ENCODE measurements at places on chromosomes 2 and 18. TPM values are rescaled to one million over a fixed set of nuclear protein-coding genes. Genes with fewer than 3 reads are reported as not detected.

The TMEM247 gene
- total RNA-seq: not detected

The ARHGAP25 gene
- total RNA-seq: 5.8 TPM

The C2orf66 gene
- total RNA-seq: 0.43 TPM

GRCh38 chr18:986051-986450 is 81.4 kb downstream of the ADCYAP1 start:
- peaks cover 32% of the 10 kb centered on the region for H3K4me1 ChIP-seq
- no peak overlapping the region for H3K4me3 ChIP-seq
- peak; percentile 35 for DNase-seq
- no peaks in the 10 kb centered on the region for H3K27me3 ChIP-seq

- no peaks in the 10 kb centered on the region for H3K4me1 ChIP-seq
- DNase-seq: no peak
- no peaks in the 10 kb centered on the region for H3K27me3 ChIP-seq
- H3K27ac ChIP-seq: no peak overlapping the region
Measured at GRCh38 chr2:10522170-10522448, 74.0 kb upstream of the ODC1 start.

- peaks cover 44% of the 10 kb centered on the region for H3K4me1 ChIP-seq
- H3K27me3 ChIP-seq: no peaks in the 10 kb centered on the region
- H3K27ac ChIP-seq: no peak overlapping the region
- no peaks in the 10 kb centered on the region for H3K36me3 ChIP-seq
Measured at GRCh38 chr18:6778459-6779247, 49.1 kb downstream of the ARHGAP28 start.

DNA sequence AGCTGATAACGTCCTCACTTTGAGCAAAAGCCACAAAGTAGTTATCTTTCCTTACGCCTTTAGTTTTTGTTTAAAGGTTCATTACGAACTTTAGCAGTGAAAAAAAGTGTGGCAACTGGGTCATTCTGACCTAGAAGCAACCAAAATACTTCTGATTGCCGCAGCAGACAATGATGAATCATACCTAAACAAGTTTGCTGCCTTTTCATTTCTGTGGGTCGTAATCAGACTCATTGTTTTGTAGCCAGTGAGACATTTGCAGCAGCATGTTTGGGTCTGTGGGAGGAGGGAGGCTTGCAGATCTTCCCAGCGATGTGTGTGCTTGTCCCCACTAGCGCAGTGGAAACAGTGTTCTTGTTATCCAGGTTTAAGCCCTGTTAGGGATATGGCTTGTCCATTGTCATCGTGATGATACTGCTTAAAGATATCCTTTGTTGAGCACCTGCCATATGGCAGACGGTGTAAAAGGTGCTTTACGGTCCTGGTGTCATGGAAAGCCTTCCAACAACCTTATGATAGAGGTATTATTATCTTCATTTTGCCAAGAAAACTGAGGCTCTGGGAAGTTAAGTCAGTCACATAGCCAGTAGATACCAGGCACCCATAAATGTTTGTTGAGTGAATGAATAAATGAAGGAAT is 1.3 kb upstream of the GREB1 start:
- no peaks in the 10 kb centered on the region for H3K4me1 ChIP-seq
- DNase-seq: no peak
- H3K36me3 ChIP-seq: no peaks in the 10 kb centered on the region
- no peak overlapping the region for H3K4me3 ChIP-seq

- H3K36me3 ChIP-seq: no peaks in the 10 kb centered on the region
- H3K4me3 ChIP-seq: no peak overlapping the region
- H3K4me1 ChIP-seq: no peaks in the 10 kb centered on the region
Measured at GRCh38 chr2:144607891-144608521, 88.1 kb upstream of the ZEB2 start.

DNA sequence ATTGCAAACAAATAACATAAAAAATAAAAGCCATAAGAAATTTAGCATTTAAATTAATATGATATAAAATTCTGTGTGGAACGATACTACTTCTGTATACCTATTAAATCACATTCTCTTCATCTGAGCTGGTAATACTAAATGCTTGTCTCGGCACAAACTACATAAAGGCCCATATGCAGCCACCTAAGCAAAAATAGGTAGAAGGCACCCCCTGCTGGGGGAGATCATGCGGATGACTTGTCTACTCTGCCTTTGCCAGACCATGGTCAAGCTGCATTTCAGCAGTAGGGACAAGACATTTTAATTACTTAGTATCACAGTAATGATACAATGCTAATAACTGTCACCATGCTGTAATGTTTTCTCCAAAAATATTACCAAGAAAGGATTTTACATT is 108.0 kb downstream of the CDH19 start:
- H3K4me1 ChIP-seq: peaks cover 3% of the 10 kb centered on the region
- H3K27ac ChIP-seq: no peak overlapping the region
- no peaks in the 10 kb centered on the region for H3K27me3 ChIP-seq
- no peaks in the 10 kb centered on the region for H3K36me3 ChIP-seq
- no peak overlapping the region for H3K4me3 ChIP-seq
- DNase-seq: peak; percentile 87
